ENCODE measurements at places on chromosomes 13 and 19. TPM values are rescaled to one million over a fixed set of nuclear protein-coding genes. Genes with fewer than 3 reads are reported as not detected.

The PLIN3 gene
- 84.3 TPM for total RNA-seq

The ZNF486 gene
- 1.1 TPM for total RNA-seq

The KDM4B gene
- 46.0 TPM for total RNA-seq

The CYP2A7 gene
- not detected for total RNA-seq

The SIGLEC5 gene
- not detected for total RNA-seq

- DNase-seq: no peak
- no peaks in the 10 kb centered on the region for H3K4me1 ChIP-seq
- no peaks in the 10 kb centered on the region for H3K36me3 ChIP-seq
- no peak overlapping the region for H3K27ac ChIP-seq
- H3K4me3 ChIP-seq: no peak overlapping the region
- H3K27me3 ChIP-seq: no peaks in the 10 kb centered on the region
Measured at GRCh38 chr13:26585136-26585535, 27.7 kb downstream of the WASF3 start.

- H3K27ac ChIP-seq: no peak overlapping the region
- DNase-seq: no peak
- no peaks in the 10 kb centered on the region for H3K4me1 ChIP-seq
- H3K4me3 ChIP-seq: no peak overlapping the region
- no peaks in the 10 kb centered on the region for H3K36me3 ChIP-seq
Measured at GRCh38 chr13:35961461-35962220, 169.5 kb downstream of the DCLK1 start.

- H3K27ac ChIP-seq: peak overlapping the region; percentile 80
- peak overlapping the region; percentile 78 for H3K4me3 ChIP-seq
Measured at GRCh38 chr13:97223037-97223710, 1.0 kb downstream of the MBNL2 start.

GRCh38 chr19:5470264-5470671 lies 15.1 kb downstream of the ZNRF4 start:
- no peak for DNase-seq
- no peaks in the 10 kb centered on the region for H3K36me3 ChIP-seq
- H3K4me1 ChIP-seq: no peaks in the 10 kb centered on the region
- H3K27me3 ChIP-seq: no peaks in the 10 kb centered on the region

- no peaks in the 10 kb centered on the region for H3K36me3 ChIP-seq
- H3K4me1 ChIP-seq: no peaks in the 10 kb centered on the region
- no peak overlapping the region for H3K27ac ChIP-seq
- no peak for DNase-seq
- H3K27me3 ChIP-seq: no peaks in the 10 kb centered on the region
- H3K4me3 ChIP-seq: no peak overlapping the region
Measured at GRCh38 chr19:18777301-18778075, 13.6 kb downstream of the COMP start.

- H3K4me1 ChIP-seq: no peaks in the 10 kb centered on the region
Measured at GRCh38 chr13:31851216-31851615, 111.9 kb downstream of the RXFP2 start.

DNA sequence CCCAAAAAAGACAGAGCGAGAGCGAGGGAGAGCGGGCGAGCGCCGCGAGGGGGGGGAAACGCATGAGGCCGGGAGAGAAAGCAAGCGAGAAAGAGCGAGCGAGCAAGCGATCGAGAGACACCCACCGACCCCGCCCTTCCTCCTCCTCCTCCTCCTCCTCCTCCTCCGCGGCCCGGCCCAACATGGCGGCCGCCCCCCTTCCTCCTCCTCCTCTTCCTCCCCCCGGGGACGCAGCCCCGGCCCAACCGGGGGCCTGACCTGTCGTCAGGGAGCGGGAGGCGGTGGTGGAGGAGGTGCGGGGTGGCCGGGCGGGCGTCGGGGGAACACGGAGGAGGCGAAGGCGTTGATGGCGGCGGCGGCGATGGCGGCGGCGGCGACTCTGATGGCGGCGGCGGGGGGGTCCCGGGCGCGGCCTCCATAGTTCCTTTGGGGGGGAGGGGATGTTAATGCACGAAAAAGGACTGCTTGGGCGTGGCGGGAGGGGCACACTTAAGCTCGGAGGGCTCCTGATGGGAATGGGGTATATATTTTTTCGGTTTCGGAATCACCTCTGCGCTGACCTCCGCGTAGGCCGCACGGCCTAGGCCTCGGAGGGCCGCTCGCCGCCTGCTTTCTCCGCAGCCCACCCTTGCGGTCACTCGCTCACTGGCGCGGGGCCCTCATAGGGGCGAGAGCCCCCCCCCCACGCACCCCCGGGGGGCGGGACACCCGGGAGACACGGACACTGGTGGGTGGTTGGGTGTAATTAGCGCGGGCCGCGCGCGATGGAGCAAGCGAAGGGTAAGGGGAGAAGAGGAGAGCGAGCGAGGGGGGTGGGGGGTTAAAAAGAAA lies 1.2 kb downstream of the ZC3H4 start:
- no peak for DNase-seq
- H3K27ac ChIP-seq: peak overlapping the region; percentile 100
- no peaks in the 10 kb centered on the region for H3K27me3 ChIP-seq
- no peaks in the 10 kb centered on the region for H3K36me3 ChIP-seq
- H3K4me3 ChIP-seq: peak overlapping the region; percentile 87
- no peaks in the 10 kb centered on the region for H3K4me1 ChIP-seq

DNA sequence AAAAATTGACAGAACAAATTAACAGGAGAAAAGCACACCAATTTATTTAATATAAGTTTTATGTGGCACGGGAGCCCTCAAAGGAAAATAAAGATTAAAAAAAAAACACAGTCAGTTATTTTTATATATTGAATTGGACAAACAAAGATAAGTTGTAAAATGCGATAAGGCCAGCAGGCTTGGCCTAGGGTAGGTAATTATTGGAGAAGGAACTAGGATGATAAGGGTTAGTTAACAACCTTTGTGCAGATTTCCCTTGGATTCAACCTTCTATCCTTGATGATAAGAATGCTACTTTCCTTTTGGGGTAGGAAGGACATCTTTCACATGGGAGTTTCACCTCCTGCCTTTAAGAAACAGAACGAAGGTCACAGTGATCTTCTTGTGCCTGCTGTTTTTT lies 252.8 kb downstream of the SHISA2 start:
- DNase-seq: no peak
- no peak overlapping the region for H3K4me3 ChIP-seq
- no peaks in the 10 kb centered on the region for H3K36me3 ChIP-seq
- H3K4me1 ChIP-seq: no peaks in the 10 kb centered on the region
- no peak overlapping the region for H3K27ac ChIP-seq
- no peaks in the 10 kb centered on the region for H3K27me3 ChIP-seq

DNA sequence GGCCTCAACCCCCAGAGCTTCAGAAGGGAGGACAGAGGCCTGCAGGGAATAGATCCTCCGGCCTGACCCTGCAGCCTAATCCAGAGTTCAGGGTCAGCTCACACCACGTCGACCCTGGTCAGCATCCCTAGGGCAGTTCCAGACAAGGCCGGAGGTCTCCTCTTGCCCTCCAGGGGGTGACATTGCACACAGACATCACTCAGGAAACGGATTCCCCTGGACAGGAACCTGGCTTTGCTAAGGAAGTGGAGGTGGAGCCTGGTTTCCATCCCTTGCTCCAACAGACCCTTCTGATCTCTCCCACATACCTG lies 969 bp upstream of the CEACAM5 start:
- H3K27ac ChIP-seq: no peak overlapping the region
- no peak overlapping the region for H3K4me3 ChIP-seq
- H3K27me3 ChIP-seq: no peaks in the 10 kb centered on the region
- no peaks in the 10 kb centered on the region for H3K4me1 ChIP-seq

- H3K4me1 ChIP-seq: no peaks in the 10 kb centered on the region
- H3K36me3 ChIP-seq: no peaks in the 10 kb centered on the region
- H3K27ac ChIP-seq: no peak overlapping the region
Measured at GRCh38 chr13:34886987-34887386, 55.1 kb upstream of the NBEA start.

GRCh38 chr13:82688400-82688994 lies 1193.8 kb downstream of the SLITRK1 start:
- H3K27ac ChIP-seq: no peak overlapping the region
- no peak for DNase-seq
- peak overlapping the region; percentile 46 for H3K4me3 ChIP-seq
- H3K27me3 ChIP-seq: no peaks in the 10 kb centered on the region
- H3K36me3 ChIP-seq: no peaks in the 10 kb centered on the region

GRCh38 chr19:18504886-18505610 lies 16.8 kb downstream of the ELL start:
- H3K27ac ChIP-seq: peak overlapping the region; percentile 14
- no peaks in the 10 kb centered on the region for H3K36me3 ChIP-seq
- H3K4me3 ChIP-seq: no peak overlapping the region
- peaks cover 58% of the 10 kb centered on the region for H3K4me1 ChIP-seq
- DNase-seq: no peak
- no peaks in the 10 kb centered on the region for H3K27me3 ChIP-seq

DNA sequence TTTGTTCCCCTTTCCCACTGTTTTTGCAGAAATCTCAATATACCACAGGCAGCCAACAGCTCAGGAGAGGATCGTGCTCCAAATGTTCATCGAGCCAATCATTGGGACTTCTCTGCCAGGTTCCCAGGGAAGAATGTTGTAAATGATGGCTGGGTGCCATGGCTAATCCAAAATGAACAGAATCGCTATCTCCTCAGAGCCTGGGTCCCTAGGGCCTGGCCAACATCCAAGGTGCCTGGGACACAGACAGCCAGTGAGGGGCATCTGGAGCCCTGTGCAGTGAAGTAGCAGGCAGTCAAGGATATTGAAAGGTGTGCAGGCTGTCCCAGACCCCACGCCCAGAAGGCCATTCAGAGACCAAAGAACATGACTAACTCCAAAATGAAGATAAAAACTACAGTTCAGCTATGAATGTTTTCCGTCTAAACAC lies 37.8 kb downstream of the BRD4 start:
- no peaks in the 10 kb centered on the region for H3K27me3 ChIP-seq
- H3K36me3 ChIP-seq: no peaks in the 10 kb centered on the region
- H3K4me3 ChIP-seq: no peak overlapping the region
- DNase-seq: no peak
- H3K27ac ChIP-seq: peak overlapping the region; percentile 15

- H3K4me3 ChIP-seq: peak overlapping the region; percentile 97
- H3K4me1 ChIP-seq: peaks cover 3% of the 10 kb centered on the region
- DNase-seq: no peak
- H3K27me3 ChIP-seq: no peaks in the 10 kb centered on the region
Measured at GRCh38 chr19:58409010-58409790, 751 bp downstream of the ZNF584 start.

DNA sequence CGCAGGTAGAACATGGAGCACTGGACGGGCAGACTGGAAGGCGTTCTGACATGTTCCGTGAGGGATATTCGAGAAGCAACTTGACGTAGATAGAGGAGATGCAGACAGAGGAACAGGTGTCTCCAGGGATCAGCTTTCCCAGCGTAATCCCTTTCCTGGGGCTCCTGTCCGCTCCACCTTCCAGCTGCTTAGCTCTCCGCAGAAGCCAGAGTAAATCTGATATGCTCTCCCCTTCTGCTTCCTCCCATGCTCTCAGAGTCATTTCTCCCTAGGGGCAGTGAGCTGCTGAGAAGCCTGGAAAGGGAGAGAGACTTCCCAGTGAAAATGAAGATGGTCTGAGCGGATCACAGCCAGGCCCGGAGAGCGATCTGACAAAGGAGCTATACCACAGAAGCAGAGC lies 23.0 kb upstream of the OLFM4 start:
- no peak overlapping the region for H3K4me3 ChIP-seq
- no peak overlapping the region for H3K27ac ChIP-seq
- no peaks in the 10 kb centered on the region for H3K4me1 ChIP-seq
- no peaks in the 10 kb centered on the region for H3K36me3 ChIP-seq
- H3K27me3 ChIP-seq: no peaks in the 10 kb centered on the region

GRCh38 chr13:44759384-44760360 lies 183.5 kb upstream of the TSC22D1 start:
- H3K4me3 ChIP-seq: no peak overlapping the region
- DNase-seq: no peak
- no peaks in the 10 kb centered on the region for H3K36me3 ChIP-seq
- peaks cover 3% of the 10 kb centered on the region for H3K4me1 ChIP-seq

GRCh38 chr19:54297759-54298305 lies 15.1 kb downstream of the LILRA5 start:
- no peaks in the 10 kb centered on the region for H3K27me3 ChIP-seq
- H3K4me1 ChIP-seq: no peaks in the 10 kb centered on the region
- H3K27ac ChIP-seq: no peak overlapping the region

DNA sequence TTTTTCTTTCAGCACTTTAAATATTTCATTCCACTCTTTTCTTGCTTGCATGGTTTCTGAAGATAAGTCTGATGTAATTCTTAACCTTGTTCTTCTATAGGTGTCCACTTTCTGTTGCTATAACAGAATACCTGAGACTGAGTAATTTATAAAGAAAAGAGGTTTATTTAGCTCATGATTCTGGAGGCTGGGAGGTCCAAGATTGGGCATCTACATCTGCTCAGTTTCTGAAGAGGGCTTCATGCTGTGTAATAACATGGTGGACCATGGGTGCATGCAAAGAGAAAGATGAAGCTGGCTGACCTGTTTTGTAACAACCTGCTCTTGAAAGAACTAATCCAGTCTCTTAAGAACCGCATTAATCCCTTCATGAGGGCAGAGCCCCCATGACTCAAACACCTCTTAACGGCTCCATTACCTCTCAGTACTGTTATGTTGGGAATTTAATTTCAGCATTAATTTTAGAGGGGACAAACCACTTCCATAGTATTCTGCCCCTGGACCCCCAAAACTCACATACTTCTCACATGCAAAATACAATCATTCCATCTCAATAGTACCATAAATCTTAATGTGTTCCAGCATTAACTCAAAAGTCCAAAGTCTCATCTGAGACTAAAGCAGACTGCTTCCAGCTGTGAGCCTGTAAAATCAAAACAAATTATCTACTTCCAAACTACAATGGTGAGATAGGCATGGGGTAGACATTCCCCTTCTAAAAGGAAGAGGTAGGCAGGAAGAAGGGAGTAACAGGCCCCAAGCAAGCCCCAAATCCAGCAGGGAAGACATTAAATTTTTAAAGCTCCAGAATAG lies 9.6 kb upstream of the FGF9 start:
- H3K4me3 ChIP-seq: no peak overlapping the region
- H3K36me3 ChIP-seq: no peaks in the 10 kb centered on the region
- no peak overlapping the region for H3K27ac ChIP-seq

DNA sequence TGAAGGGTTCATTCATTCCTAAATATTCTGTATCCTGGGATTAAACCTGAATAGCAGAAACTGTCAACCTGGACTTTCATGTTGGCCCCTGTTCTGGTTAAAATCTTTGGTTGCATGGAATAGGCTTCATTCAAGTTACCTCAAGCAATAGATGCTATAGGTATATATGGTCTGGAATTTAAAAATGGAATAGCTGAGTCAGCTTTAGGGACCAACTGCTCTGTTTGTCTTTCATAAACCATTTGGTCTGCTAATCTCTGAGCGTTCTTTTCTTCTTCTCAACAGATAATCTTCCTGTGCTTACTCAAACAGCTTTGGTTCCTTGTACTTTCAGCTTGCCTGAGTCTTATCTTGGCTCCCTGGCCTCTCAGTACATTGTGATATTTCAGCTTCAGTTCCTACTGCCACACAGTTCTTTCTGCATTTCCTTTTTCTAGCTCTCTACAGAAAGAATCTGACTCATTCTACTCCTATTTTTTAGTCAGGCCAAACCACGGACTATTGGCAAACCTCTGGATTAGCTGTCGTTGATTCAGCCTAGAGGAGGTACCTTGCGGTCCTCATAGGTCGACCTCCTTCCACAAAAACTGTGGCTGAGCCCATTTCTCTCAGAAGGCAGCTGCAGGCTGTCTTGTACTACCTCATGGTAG lies 35.9 kb upstream of the MAB21L1 start:
- no peak overlapping the region for H3K4me3 ChIP-seq
- no peaks in the 10 kb centered on the region for H3K36me3 ChIP-seq
- H3K4me1 ChIP-seq: no peaks in the 10 kb centered on the region
- H3K27me3 ChIP-seq: no peaks in the 10 kb centered on the region
- H3K27ac ChIP-seq: no peak overlapping the region
- no peak for DNase-seq

- H3K4me1 ChIP-seq: peaks cover 4% of the 10 kb centered on the region
- H3K27ac ChIP-seq: no peak overlapping the region
- H3K4me3 ChIP-seq: no peak overlapping the region
- no peak for DNase-seq
- H3K36me3 ChIP-seq: peaks cover 4% of the 10 kb centered on the region
Measured at GRCh38 chr13:46753137-46753536, 43.8 kb downstream of the ESD start.

All from ascending aorta (tissue), 2 donors.